Sigmoid colon (tissue), 7 donors: ENCODE measurements at places on chromosomes 6 and 20. TPM values are rescaled to one million over a fixed set of nuclear protein-coding genes. Genes with fewer than 3 reads are reported as not detected.

DNA sequence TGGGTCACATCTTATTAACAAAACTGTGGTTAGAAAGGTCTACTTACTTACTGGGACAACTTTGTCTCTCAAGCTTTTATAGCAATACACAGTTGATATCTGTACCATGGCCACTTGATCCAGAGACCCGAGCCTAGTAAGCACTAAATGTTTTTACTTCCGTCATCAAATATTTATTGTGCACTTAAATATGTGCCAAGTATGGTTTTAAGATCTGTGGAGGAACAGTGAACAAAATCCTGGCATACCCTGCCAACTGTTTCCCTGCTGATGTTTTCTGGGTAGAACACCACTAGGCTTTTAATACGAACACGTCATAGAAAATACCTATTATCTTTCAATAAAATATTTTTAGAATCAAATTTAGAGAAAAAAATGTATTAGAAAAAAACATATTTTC, 574.8 kb downstream of the HACE1 start:
- no peaks in the 10 kb centered on the region for H3K4me1 ChIP-seq
- no peaks in the 10 kb centered on the region for H3K27me3 ChIP-seq
- no peak overlapping the region for H3K27ac ChIP-seq
- no peak overlapping the region for H3K4me3 ChIP-seq
- H3K36me3 ChIP-seq, result no peaks in the 10 kb centered on the region

- H3K27ac ChIP-seq, result no peak overlapping the region
- no peaks in the 10 kb centered on the region for H3K4me1 ChIP-seq
- DNase-seq, result no peak
- no peak overlapping the region for H3K4me3 ChIP-seq
Observed at GRCh38 chr6:42378536-42378935, 73.2 kb downstream of the TRERF1 start.

TREM2 gene
- total RNA-seq, result not detected

DNA sequence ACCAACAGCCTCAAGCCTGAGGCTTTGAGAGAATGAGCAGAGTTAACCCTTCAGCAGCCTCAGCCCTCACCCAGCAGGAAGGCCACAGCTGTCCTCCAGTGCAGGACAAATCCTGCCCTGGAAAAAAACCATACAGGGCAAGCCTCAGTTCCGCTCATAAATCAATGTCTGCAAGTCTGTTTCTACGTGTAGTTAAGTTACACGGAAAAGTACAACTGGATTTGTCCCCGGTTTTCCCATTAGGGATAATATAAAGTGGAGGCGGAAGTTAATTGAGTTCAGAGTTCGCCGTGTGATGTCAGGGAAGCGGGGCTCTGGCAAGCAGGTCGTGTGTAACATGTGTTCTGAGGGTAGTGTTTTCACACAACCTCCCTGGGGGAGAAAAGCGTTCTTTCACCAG, 44.2 kb upstream of the EYA2 start:
- no peaks in the 10 kb centered on the region for H3K4me1 ChIP-seq
- no peak overlapping the region for H3K27ac ChIP-seq
- no peak overlapping the region for H3K4me3 ChIP-seq
- no peak for DNase-seq

TINAG gene
- total RNA-seq, result not detected

DNA sequence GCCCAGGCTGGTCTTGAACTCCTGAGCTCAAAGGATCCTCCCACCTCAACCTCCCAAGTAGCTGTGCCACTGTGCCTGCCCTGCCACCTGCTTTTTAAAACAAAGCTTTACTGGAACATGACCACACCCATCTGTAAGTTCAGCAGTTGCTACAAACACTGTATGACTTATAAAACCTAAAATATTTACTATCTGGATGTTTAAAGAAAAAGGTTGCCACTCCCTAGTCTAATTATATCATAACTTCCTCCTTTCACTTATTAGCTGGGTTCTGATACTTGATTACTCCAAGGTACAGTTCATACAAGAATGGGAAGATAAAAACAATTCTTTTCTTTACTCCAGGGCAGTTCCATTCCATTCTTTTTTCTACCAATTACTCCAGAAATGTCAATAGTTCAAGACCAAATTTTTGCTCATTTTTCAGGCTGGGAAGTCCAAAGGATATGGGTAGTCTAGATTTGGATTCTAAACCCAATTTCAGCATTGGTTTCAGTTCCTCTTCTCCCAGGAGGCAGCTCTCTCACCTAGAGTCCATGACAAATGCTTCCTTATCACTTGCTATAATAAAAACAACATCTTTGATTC, 63.1 kb downstream of the SEC63 start:
- H3K4me3 ChIP-seq, result no peak overlapping the region
- no peak overlapping the region for H3K27ac ChIP-seq
- no peaks in the 10 kb centered on the region for H3K27me3 ChIP-seq
- peaks cover 44% of the 10 kb centered on the region for H3K36me3 ChIP-seq
- no peaks in the 10 kb centered on the region for H3K4me1 ChIP-seq

DNA sequence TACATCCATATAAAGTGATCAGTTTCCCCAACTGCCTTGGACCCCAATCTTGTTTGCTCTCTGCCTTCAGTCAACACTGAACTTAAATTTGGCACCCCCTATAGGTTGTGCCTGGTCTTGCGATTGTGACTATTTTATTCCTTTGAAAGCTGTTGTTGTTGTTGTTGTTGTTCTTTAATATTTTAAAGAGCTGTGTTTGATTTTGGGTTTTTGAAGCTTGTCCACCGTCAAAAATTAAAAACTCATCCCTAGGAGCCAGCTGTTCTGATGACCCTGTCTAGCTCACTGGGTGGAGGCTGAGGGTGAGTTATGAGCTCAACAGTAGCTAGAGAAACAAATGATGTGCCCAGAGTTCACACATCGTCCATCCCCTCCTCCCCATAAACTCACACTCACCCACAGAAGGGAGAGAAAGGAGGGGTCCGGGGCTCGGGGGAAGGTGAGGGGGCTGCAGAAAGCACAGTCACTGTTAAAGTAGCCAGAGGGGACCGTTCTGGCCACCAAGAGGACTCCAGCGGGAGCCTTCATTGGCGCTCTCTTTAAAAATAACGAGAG, 4.0 kb downstream of the SIM1 start:
- H3K27me3 ChIP-seq, result peaks cover 100% of the 10 kb centered on the region
- H3K27ac ChIP-seq, result no peak overlapping the region
- no peaks in the 10 kb centered on the region for H3K36me3 ChIP-seq
